Amniotic epithelial cell (primary cell): ENCODE measurements at places on chromosomes 6 and 20.
A peak's percentile ranks its signal among the peaks of the same experiment; 100 is the strongest.

DNA sequence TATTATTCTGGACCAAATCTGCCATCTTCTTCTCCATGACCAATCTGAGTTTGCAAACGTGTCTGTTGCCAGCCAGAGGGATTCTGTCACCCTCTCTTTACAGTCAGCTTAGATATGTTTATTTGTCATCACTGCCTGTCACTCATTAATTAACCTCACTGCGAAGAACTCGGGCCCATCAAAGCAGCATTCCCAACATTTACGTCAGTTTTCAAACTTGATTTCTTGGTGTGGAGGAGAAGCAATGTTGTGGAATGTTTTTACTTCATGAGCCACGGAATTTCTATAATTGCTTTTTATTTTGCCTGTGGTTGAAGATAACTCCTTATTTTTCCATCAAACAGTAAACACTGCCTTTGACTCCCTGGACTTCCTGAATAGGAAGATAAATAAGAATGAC is 91.8 kb upstream of the CNKSR3 start:
- DNase-seq, result peak; percentile 67

DNA sequence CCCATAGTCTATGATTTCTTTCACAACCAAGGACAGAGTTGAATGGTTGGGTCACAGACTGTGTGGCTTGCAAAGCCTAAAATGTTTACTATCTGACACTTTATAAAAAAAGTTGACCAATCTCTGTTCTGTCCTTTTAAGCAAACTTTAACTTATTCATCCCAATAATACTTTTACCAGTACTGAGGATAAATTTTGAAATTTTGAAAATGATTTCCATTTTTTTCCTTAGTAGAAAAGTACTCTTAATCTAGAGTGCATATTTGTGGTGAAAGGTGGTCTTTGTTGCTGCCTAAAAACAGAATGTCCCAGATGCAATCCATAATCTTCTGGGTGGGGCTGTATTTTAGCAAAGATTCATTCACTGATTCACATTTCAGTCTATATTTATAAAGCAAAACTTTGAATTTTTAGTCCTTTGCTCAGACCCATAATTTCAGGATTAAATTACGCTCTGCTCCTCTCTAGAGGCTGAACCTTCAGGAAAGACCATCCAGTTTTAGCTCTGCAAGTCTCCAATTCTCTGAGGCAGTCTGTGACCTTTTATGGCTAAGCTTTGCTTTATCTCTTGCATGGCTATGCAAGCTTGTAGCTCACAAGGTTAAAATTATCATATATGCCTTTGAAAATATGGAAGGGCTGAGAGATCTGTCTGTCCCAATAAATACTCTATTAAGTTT is 573.5 kb downstream of the COL12A1 start:
- DNase-seq, result no peak

DNA sequence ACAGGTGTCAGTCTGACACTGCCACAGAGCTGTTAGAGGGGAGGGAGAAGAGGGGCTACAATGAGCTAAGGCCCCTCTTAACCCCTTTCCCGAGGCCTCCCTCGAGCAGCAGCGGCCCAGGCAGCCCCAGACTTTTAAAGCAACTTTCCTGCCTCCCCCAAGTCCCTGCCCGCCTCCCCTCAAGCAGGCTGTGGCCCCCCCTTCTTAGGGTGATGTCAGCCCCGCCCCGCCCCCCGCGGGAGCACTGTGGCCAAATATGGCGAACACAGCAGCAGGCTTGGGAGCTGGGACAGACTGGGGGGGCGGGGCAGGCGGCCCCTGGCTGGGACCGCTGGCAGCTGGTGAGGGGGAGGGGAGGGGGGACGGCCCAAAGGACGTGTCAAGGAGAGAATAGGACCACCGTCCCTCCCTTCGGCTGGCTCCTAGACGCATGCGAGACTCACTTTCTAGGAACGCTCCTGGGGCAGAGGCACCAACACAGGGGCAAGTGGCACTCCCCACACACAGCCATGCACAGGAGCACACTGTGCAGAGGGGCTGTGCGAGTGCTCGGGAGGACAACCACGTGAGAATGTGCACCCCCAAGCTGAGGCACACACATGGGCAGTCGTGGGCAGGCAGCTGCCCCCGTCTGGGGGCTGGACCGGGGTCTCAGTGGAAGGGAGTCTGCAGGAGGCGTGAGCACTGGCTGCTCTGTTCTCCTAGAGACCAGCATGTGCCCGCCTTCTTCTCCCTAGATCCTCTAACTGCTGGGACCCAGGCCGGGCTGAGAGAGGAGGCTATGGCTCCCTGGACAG is 6.7 kb downstream of the TEAD3 start:
- DNase-seq, result peak; percentile 29

- peak; percentile 91 for DNase-seq
Measured at GRCh38 chr6:113433335-113433991, 423.7 kb upstream of the MARCKS start.

DNA sequence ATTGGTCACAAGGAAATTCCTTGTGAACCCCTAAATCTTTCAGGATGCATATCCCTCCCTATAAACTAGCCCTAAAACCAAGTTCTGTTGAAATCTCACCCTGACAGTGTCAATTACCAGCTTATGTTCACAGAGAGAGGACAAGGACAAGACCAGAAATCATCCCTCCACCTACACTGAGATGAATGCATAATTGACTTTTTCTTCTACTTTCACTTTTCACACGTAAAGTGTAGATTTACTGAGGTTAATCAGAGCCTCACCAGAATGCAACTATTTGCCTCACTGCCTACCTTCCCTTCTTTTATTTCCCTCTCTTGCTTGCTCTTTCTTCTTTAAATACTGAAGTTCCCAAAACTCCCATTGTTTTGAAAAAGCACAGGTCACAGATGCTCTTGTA is 15.3 kb upstream of the NKAIN2 start:
- DNase-seq, result no peak

DNA sequence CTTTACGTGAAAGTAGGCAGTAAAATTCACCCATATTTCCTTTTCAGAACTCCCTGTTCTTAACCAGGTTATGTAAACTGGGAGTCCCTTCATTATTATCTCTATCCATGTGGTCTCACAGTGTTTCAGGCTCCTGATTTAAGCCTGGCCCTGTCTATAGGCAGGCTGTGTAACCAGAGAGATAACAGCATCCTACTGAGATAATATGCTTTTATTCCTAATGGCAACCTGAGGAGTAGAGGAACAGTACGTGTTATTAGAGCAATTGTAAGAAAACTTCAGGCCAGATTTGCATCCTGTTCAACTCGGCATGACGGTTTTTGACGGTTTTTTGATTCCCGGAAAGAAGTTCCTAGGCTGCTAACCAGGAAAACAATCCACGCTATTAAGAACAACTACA is 16.9 kb downstream of the FUT9 start:
- DNase-seq, result no peak

DNA sequence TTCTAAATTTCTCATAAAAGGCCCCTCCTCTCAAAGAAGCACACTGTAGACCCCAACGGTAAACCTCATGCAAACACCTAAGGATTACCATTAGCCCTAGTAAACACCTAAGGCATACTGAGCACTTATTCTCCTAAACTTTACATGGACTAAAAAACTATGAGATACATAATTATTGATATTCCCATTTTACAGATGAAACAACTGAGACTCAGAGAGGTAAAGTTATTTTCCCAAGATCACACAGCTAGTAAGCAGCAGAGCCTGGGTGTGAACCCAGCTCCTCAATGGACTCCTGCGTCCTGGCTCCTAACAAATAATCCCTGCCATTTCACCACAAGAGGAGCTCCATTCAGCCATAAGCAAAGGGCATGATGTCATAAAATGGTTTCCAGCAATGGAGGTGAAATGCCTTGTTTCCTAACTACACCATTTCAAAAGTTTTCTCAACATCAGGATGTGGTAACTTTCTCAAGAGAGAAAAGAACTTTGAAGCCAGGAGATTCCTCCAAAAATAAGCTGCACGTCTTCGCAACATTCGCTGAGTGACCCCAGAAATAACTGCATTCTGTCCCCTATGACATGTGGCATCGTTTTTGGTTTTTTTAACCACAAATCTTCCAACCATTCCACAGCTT is 4.1 kb downstream of the ATP9A start:
- peak; percentile 64 for DNase-seq

DNA sequence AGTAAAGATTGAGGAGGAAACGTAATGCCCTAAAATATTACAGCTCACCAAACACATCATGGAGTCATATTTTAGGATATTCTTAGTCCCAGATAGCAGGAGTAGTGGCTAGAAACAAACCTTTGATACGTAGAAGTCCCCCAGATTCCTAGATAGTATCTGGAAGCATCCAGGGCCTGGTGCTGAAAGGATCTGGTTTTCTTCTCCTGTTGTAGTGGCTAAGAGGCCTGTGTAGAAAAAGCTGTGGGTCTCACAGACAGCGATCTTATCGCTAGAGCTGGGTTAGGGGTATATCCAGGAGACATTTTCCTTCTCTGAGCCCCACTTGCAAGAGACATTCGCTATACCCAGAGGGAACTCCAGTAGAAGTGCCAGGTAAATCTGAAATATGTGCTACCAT is 139.9 kb downstream of the KCNQ5 start:
- peak; percentile 57 for DNase-seq

DNA sequence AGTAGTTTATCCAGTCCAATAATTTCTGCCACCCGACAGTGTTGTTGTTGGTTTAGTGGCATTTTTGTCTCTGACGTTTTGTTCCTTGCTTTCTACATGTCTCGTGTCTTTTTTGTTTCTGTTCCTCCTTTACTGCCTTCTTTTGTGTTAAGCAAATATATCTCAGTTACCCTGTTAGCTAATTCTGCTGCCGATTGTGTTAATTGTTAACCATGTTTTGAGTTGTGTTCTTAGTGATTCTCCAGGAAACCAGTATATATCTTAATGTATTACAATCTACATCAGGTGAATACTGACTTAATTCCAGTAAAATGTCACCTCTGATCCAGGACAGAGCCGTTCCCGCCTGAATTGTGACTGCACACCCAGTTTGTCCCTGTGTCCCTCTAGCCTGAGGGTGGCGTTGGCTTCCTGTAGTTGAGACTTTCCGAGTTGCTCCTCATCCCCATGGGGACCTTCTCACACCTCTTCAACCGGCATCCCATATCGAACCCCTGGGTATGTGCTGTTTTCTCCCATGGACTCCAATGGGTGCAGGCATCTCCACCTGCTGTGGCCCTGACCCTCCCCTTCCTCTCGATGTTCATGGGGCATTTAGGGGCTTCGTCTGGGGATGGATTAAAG is 35.8 kb upstream of the BHLHE23 start:
- DNase-seq, result no peak

- DNase-seq, result no peak
Measured at GRCh38 chr20:16158976-16159286, 414.3 kb downstream of the KIF16B start.
